ENCODE measurements at places on chromosomes 5 and 9.

DNA sequence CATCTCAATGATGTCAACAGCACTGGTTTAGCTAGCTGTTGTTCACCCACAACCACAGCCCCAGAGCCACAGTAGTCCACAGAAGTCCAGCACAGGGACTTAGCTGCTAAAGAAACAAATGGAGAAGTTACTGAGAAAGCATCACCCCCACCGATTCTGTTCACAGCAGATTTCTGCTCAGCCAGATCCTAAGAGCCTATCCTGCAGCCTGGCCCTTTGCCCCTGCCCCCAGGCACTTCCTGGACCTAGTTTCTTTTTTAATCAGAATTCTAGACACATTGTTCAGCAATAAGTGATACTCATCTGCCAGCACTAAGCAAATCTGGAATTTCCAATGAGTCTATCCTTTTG, 7.4 kb downstream of the B4GALT1 start:
- no peak for DNase-seq

DNA sequence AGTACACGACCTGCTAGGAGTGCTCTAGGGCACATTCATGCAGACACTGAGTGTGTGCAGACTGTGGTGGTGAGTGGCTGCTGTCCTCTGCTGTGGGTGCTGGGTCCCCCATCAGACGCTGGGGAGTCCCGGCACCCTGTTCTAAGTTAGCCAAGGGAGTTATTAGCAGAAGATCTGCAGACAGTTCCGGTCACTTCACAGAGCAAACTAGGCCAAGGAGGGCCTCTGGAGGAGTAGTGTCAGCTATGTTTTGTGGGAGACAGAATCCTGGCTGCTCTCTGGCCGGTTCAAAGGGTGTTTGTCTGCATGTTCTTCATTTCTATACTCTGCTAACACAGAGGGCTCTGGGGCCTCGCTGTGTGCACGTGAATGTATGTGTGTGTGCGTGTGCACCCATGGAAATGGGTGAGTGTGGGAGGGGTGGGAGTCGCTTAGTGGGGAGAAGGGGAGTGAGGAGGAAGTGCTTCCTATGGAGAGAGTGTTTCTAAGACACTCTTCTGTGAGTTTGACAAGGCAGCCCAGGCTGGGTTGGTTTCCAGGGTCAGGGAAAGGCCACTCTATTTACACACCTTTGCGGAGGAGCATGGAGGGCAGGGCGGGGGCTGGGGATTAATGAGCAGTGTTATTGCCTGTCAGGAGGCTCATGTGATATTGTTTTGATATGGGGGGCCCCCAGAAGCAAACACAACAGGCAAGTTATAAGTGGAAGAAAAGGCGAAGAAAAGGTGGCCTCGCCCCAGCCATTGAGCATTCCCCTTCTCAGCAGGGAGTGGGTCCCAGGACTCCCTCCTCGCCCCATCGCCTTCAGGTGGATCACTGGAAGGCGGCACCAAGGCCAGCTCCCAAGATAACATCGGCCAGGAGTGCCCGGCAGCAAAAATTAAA, 68.9 kb downstream of the MACROH2A1 start:
- no peak for DNase-seq

- DNase-seq, result no peak
Observed at GRCh38 chr5:31656806-31657205, 17.9 kb downstream of the PDZD2 start.

- no peak for DNase-seq
Observed at GRCh38 chr9:36007316-36007708, 29.4 kb upstream of the RECK start.

- no peak for DNase-seq
Observed at GRCh38 chr5:29780401-29780800, 1413.1 kb upstream of the CDH6 start.

DNA sequence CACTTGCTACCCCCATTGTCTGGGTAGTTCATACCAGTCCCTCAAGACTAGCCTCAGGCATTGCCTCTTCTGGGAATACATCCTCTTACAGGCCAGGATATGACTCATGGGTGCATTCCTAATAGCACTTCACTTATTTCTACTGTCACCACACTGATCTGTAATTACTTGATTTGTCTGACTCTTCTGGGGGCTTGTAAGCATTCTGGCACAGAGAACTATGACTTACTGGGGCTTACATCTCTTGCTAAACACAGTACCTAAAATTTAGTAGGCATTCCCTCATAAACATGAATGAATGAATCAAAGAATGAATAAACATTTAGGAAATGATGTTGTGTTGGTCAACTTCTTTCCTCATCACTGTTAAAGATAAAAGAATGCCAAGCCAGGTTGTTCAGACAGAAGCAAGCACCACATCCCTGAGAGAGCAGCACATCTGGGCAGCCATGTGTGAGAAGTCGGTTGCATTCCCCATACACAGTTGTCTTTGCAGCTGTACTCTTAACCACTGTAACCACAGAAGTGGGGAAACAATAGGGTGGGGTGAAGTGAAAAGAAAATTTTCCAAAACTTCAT, 27.6 kb downstream of the IL7R start:
- no peak for DNase-seq

DNA sequence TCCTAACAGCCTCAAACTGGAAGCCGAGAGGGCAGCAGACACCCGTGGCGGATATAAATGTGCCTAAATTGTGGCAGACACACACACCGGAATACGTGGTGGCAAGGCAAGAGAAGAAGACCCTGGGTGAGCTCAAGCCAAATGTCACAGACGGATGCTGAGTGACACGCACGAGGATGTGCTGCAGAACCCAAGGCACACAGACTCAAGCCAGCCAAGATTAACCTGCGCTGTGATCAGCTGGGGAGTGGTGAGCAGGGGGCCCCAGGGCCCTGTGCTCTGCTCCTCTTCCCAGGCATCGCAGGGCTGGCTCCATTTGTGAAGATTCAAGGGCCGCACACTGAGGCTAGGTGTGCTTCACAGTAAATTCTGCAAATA, 16.4 kb downstream of the SEMA4D start:
- DNase-seq, result no peak

DNA sequence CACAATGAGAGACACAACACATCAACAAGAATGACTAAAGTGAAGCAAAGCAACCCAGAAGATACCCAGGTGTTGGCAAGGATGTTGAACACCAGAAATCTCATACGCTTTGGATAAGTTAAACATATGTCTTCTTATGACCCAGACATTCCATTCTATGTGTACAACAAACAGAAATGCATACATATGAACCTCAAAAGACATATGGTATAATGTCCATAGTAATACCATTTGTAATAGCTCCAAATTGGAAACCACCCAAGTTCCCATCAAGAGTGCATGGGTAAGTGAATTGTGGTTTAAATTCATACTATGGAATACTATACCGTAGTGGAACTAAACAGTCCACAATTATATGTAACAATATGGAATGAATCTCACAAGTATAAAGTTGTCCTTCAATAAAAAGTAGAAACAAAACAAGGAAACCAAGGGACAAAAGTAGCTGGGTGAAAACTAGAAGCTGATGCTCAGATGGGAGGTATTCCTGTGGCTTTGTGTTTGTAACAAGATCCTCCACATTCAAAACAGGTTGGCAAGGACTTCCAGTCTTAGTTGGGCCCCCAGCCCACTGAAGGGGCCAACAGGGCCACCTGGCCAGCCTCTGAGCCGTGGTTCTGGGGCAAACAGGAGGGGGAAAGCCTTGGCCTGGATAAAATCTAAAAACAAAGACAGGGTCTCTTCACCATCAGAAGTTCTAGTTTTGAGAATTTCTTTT, 171.8 kb upstream of the PITX1 start:
- no peak for DNase-seq

GRCh38 chr5:126897851-126898630, 121.1 kb downstream of the LMNB1 start:
- DNase-seq, result no peak

- no peak for DNase-seq
Observed at GRCh38 chr5:172005708-172006320, 624 bp downstream of the FBXW11 start.

GRCh38 chr5:86964889-86965288, 302.8 kb upstream of the RASA1 start:
- DNase-seq, result no peak

GRCh38 chr5:145443366-145443765, 391.8 kb downstream of the PRELID2 start:
- no peak for DNase-seq

- DNase-seq, result no peak
Observed at GRCh38 chr5:177603631-177604030, 3.7 kb downstream of the B4GALT7 start.

DNA sequence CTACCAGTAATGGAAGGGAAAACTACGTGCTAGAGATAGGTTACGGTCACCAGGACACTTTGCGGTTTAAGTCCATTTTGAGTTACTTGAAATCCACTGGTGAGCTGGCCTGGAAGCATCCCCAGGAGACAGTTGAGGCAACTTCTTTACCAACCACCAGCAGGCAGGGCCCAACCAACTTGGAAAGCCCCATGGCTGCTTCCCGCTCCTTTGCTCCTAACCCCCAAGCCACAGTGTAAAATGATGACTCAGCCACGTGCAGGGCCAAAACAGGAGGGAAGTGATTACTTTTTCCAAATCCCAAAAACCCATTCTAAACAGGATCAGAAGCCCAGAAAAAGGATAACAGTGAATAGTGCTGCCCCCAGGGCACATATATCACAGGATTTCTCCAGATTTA, 87.4 kb downstream of the PAX5 start:
- no peak for DNase-seq

DNA sequence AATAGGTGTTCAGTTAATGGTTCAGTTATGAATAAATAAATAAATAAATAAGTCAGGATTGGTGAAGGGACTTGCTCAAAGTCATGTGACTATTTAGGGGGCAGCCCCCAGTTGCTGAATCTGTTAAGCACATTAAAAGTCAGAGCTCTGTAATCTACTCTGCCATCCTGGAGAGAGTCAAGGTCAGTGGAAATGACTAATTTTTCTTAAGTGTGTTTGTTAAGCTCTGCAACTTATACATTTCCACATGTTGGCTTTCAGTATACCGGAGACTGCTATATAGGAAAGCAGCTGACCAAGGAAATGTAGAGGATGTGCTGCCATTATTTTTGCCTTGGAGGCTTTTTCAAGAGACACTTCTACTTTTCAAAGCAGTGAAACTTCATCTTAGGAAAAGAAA, 57.9 kb downstream of the KIAA1958 start:
- DNase-seq, result no peak

DNA sequence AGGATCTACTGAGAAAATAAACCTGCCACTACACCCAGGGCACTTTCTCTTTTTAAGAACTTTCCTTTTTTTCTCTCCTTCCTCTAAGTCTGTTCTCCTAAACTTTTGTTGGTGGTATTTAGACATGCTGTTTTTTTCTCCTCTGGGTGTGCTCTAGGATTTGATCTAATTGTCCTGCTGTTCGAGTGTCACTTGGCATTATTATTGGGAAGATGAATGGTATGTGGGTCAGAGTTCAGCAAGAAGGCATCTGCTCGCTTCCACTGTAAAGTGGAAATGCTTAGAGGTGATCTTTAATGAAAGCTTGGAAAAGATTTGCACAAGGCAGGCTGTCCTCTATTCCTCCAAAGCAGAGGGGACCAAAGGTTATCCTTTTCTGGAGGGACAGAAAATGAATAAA, 1.3 kb upstream of the PLPPR1 start:
- no peak for DNase-seq

DNA sequence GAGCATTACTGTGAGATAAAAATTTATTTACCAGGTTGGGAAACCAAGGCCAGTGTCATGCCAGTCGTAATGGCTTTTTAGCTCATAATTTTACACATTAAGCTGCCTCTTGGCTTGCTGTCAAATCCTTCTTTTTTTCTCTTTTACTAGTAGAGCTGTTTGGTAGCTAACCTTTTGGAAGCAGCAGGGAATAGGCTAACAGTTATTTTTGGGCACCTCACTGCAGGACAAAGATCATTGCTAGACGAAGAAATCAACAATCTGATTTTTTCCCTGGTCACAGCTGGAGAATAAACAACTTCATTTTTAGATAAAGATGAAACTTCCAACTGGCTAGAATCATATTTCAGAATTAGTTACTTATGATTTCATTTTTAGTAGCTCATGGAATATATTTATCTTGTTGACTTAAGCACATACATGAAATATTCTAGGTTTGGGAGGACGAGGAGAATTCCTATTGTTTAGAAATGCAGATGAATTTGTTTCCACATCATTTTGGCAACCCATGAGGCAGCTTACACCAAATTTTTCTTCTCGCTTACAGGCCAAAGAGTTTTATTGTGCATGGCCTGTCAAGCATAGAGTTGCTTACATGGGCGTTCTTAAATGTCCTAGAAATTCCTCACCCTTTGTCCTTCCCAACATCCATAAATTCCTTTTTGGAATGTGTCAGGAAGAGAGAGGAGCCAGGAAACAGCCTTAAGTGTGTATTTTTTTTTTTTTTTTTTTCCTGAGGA, 19.6 kb downstream of the TNC start:
- DNase-seq, result no peak

- no peak for DNase-seq
Observed at GRCh38 chr9:134637241-134637640, 4.4 kb upstream of the COL5A1 start.

DNA sequence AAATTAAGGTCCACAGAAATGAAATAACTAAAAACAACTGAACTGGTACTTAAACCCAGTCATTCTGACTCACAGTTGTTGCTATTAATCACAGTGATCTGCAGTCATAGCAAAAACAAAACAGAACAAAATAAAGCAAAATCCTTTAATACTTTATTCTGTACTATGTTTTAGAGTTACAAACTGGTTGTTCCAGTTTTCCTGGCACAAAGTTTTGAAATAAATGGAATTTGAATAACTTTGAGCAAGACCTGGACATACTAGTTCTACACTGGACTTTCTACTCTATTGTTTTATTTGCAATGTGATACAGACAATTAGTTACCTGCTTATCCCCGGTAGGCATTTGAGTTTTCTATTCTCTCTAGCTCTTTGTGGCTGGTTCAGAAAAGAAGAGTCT, 147.9 kb downstream of the DMRT2 start:
- DNase-seq, result no peak

DNA sequence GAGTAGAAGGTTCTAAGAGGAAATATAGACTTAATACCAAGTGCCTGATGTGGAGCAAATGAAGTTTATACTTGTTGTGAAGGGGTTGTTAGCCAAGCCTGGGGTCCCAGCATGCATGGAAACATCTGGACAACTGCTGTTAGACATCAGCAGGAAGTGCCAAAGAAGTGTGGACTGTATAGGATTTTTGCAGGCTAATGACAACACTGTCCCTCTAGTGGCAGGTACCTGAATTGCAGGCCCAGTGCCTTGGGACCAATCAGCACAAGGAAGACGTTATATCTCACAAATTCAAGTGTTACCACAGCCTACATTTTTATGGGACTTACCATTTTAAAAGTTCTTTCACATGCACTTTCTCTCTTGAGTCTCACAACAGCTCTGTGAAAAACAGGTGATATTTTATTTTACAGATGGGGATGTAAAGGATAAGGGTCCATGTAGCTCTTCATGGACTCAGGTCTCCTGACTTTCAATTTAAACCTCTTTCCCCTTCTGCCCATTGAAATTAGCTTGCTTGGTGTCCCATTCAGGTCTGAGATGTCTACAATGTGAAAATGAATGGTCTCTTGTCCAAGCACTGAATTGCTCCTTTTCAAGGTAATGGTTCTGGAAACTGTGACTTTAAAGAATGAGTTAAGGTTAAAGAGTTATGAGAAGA, 89.0 kb upstream of the MAP1B start:
- DNase-seq, result peak; percentile 39
